ENCODE measurements at places on chromosomes 4 and X.

- no peak for DNase-seq
Observed at GRCh38 chrX:144798972-144799371, 448.3 kb upstream of the SPANXN1 start.

GRCh38 chr4:186739802-186740434, 16.3 kb upstream of the FAT1 start:
- no peak for DNase-seq

- peak; percentile 41 for DNase-seq
Observed at GRCh38 chr4:81472281-81473182, 825 bp upstream of the RASGEF1B start.

DNA sequence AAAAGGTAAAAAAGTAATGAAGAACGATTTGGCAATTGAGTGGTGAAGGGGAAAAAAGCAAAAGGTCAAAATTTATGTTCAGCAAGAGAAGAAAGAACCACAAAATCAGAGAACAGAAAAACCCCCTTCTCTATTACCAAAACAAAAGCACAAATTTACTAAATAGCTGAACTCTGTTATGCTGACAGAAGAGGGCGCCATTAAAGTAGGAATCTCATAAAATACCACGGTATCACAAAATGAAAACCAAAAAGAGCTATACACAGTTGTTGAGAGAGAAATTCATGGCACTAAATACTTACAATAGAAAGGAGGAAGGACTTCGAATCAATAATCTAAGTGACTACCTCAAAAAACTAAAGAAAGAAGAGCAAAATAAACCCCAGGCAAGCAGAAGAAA, 69.6 kb upstream of the CXorf66 start:
- DNase-seq, result no peak

- DNase-seq, result no peak
Observed at GRCh38 chr4:121277194-121278105, 103.4 kb downstream of the QRFPR start.

DNA sequence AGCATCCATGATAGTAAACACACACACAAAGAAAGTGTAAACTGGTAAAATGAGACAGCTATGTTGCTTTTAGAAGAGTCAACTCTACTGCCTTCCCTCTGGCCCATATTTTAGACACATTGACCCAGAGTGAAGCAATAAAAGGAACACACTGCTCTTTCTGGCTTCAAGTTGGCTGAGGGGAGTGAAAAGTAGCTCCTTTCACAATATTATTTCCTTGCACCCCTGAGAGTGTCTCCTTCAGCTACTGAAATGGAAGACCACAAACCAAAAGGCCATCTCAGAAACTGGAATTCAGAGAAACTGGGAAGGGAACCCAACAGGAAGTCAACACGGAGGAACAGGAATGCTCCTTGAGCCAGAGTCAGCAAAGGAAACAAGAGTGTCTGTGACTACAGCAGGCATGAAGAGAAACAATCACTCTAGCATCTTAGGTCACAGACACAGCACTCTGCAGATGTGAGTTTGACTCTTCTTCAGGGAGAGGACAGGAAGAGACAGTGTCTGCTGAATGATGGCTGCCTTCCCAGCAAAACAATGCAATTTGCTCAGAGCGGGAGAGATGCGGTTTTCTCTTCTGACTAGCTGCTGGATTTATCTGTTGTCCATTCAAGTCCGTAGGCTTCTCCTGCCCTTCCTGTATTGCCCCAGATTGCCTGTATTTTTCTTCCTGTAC, 106.7 kb downstream of the SPATA18 start:
- DNase-seq, result no peak
